ENCODE measurements at places on chromosomes 16 and 17. TPM values are rescaled to one million over a fixed set of nuclear protein-coding genes. Genes with fewer than 3 reads are reported as not detected.

The TMEM238L gene
- total RNA-seq: not detected

The ITGAE gene
- total RNA-seq: 13.0 TPM

The KRT14 gene
- 128 TPM for total RNA-seq

The NAT9 gene
- total RNA-seq: 34.2 TPM

The CES5A gene
- total RNA-seq: not detected

The WNT9B gene
- not detected for total RNA-seq

The NECAB2 gene
- not detected for total RNA-seq

Measured in placental epithelial cell (primary cell).